ENCODE measurements at places on chromosomes 1 and 21.

DNA sequence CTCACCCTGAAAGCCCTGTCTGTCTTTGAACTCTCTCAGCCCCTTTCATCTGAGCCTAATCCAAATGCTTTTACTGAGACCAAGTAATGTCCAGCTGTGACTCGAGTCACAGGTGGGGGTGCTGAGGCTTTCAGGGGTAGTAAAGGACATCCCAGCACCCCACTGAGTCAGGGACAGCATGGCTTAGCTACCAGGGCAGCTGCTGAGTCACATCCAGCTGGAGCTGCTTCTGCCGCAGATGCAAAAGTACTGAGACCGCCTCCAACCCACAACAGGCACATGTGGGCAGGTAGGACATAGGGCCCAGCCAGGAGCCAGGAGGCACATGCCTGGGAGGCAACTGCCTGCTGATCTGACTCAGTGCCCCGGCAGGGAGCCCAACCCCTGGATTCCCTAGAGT lies 6.7 kb upstream of the VSIG8 start:
- DNase-seq: no peak

DNA sequence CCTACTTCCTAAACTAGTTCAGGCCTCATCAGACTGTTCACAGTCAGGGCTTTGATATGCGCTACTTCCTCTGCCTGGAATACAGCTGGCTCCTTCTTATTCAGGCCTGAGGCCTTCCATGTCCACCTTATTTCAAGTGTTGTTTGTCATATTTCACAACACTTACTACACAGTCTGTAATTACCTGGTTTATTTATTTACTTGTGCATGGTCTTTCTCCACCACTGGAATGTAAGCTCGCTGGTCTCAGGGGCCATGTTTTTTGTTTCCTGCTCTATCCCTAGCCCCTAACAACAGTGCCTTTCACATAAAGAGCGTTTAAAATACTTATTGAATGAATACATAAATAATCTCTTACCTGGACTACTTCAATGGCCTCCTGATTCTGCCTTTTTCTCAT lies 4.6 kb upstream of the SRSF4 start:
- DNase-seq: no peak

- DNase-seq: no peak
Measured at GRCh38 chr1:234148816-234149215, 224.4 kb upstream of the COA6 start.

DNA sequence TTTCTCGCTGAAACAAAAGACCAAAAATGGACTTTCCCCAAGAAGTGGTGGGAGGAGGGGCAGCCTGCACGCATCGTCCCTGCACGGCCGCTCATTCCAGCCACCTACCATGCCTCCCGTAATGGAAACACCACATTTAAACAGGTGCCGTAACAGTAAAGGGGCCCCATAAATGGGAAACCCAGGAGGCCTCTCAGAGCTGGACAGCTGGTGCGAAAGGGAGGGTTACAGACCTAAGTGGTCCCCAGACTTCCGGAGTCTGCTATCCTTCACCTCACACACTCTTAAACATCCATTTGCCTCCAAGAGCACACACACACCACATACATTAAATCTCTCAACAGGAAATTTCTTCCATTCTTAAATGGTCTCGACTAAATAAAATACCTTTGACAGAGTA lies 120.7 kb upstream of the SOD1 start:
- no peak for DNase-seq

GRCh38 chr1:32980080-32980479 lies 15.5 kb upstream of the RNF19B start:
- DNase-seq: no peak

DNA sequence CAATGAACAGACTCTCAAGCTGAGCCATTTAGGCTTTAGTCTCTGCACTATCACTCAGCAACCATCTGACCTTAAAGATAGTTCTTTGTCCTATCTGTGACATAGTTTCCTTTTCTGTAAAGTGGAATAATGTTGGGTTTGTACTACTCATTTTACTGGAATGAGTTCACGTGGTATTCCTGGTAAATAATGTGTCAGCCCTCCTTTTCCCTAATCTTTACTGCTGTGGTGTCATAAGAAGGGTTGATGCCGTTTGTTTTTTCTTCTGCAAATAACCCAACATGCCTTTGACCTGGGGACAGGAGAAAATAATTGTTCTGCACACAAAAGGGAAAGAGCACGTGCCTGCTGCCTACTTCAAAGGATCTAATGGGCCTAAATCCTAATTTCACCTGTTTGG lies 297.8 kb downstream of the BRINP3 start:
- no peak for DNase-seq

- DNase-seq: no peak
Measured at GRCh38 chr21:44931137-44931500, 8.7 kb upstream of the SLX9 start.

DNA sequence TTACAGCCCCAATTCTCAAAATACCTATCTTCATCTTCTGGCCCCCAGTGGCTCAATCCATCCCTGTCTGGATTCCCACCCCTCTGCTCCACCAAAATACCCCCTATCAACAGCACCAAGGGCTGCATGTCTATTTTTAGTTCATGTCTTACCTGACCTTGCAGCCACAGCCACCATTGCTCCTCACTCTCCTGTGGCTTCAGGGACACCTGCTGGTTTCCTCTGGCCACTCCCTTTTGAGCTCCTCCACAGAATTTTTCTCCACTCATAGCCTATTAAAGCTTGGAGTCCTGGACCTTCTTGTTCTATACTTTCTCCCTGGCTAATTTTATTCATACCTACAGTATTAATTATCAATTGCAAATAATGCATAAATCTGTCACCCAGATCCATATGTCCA lies 125.3 kb upstream of the NGF start:
- no peak for DNase-seq

GRCh38 chr1:2528611-2528965 lies 1.5 kb downstream of the HES5 start:
- no peak for DNase-seq
